ENCODE measurements at places on chromosomes 6 and 20. TPM values are rescaled to one million over a fixed set of nuclear protein-coding genes. Genes with fewer than 3 reads are reported as not detected.

- peak; percentile 83 for DNase-seq
Measured at GRCh38 chr6:89940225-89941027, 46.2 kb downstream of the GJA10 start.

- no peak for DNase-seq
Measured at GRCh38 chr20:54681869-54682268, 206.5 kb downstream of the DOK5 start.

GRCh38 chr6:143099647-143100046 is 39.0 kb downstream of the AIG1 start:
- DNase-seq, result no peak

DNA sequence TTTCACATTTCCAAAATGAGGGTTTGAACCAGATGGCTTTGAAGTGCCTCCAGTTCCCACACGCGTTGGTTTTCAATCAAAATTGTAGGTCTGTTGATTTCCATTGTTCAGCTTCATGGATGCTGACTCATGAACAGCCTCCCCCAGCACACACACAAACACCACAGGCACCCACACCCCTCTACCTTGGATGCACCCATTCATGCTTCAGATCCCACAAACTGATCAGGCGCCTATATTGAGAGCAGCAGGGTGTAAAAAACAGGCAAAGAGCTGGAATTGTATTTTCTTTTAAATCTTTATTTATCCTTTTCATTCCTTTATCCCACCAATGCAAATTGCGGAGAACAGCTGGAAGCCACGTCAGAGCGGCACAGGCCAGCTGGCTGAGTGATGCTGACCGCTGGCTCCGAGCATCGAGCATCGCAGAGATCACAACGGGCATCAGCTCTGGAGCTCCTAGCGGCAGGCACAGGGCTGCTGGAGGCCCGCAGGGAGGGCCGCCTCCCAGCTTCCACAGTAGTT is 29.3 kb upstream of the TBC1D7 start:
- DNase-seq, result no peak

DNA sequence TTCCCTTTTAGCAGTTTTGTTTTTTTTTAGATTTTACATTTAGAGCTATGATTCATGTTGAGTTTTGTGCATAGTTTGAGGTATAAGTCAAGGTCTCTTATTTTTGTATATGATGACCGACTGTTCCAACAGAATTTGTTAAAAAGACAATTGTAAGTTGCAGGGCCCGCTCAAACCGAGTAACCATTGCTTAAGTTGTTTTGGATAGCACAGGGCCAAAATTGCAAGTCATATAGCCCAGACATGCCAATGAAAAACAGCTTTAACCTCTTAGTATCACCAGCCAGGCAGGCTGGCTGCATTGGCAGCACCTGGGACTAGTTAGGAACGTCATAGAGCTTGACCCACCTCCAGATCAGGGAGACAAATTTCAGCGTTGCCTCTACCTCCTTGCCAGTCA is 47.3 kb downstream of the PFDN4 start:
- DNase-seq, result no peak

DNA sequence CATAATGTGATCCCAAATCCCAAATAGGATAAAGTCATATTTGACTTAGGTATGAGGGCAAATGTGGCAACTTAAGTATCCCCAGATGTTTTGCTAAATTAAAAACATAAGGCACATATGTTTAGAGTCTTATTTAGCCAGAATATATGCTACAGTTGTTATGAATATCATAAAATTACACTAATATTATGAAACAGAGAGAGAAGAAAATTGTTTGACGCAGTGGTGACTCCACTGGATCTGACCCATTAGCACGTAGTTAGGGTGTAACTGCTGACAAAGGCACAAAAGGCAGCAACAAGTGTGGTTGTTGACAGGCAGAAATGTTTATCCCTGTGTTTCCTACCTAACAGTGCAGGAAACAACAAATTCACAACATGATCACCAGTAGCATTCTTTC is 152.4 kb upstream of the THBS2 start:
- no peak for DNase-seq

DNA sequence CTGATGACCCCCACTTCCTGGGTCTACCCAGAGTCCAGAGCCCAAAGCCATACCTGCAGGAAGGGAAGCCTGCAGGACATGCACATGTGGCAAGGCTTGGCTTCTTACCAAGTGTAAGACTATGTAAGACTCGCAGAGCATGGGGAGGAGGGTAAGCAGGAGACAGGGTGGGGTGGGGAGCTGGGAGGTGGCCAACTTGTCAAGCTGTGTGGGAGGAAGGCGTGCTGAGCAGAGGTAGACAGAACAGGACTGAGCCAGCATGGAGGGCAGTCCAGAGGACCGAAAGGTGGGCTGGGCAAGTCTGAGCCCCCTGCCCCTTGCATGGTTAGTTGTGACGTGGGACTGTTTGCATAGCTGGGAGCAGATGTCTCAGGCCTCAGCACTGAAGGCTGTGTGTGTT is 53.4 kb upstream of the RNF24 start:
- DNase-seq, result no peak

DNA sequence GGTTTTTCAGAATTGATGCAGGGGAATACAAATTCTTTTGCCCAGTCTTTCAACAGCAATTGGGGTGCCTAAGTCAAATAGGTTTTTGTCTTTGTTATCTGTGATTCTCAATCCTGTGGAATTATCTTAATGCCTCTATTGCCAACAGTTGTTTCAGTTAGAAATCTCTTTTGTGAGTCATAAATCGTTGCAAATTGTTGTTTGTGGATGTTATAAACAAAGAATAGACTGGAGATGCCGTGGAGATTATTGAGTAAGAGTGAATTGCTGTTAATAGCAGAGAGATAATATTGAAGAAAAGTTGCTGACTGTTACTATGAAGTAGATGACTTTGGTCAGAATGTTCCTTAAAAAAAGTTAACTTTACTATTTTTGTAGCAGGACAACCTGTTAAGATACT is 63.7 kb upstream of the POPDC3 start:
- no peak for DNase-seq

DNA sequence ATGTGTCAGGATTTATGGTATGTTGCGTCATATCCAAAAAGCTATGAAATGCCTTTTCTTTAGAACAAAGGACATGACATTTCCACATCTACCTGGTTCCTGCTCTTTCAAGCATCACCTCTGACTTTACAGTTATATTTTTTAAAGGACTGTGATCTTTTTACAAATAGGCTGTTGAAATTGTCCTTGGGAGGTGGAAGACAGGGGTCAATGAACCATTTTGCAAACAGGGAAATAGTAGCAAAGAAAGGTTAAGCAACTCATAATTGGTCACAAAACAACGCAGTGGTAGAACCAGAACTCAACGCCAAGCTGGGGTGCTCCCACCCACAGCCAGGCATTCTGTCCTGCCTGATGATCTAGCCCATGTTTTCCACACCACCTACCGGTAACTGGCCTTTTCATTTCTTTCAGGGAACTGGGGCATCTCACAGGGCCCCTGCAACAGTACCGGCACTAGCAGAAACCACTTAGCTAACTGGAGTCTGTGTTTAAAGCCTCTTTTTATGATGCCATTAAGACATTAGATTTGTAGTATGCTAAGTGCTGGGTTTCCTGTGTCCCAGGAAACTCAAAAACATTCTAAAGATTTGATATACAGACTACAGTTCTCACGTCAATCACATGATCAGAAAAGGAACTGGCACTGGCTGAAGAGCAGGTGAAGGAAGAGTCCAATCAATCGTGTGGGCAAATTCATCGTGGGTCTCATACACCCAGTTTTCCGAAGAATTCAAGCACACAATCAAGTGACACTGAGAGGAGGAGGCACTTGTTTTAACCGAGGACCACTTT is 13.9 kb downstream of the ZNF217 start:
- peak; percentile 60 for DNase-seq

GRCh38 chr20:15064741-15065140 is 727.3 kb upstream of the FLRT3 start:
- no peak for DNase-seq

GRCh38 chr6:93676581-93676980 is 257.2 kb upstream of the EPHA7 start:
- no peak for DNase-seq

GRCh38 chr6:37761554-37762271 is 57.8 kb upstream of the ZFAND3 start:
- DNase-seq, result no peak

DNA sequence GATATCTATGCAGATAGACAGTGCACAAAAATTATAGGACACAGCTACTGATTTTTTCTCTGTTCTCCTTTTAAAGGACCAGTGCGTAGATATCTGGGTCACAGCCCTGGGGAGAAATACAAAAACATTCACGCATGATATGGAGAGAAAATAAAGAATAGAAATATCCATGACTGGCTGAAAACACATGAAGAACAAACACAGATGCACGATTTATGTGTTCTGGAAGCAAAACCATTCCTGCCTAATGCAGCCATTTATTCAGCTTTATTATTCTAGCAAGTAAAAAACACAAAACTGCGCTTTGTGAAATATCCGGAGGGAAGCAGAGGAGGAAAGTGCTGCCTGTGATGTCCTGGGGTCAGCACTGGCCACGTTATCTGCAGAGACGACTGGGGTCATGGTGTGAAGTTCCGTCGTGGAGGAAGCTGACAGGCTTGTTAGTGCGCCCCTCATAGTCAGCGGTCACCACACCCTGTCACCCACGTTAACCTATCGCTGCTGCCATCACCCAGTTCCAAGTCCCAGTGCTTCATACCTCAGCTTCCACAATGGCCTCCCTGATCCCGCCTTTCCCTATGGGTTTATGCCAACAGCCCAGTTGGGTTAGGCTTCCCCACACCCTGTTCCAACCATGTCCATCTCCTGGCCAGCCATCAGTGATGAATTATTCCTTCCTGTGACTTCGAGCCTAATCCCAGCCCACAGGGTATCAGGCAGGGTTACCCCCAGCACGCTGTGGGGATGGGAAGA is 86.6 kb upstream of the RPS6KA2 start:
- no peak for DNase-seq

- DNase-seq, result no peak
Measured at GRCh38 chr20:432208-432607, 24.1 kb downstream of the RBCK1 start.

- no peak for DNase-seq
Measured at GRCh38 chr6:96301781-96302180, 219.8 kb upstream of the UFL1 start.

GRCh38 chr6:24549674-24550353 is 55.0 kb downstream of the ALDH5A1 start:
- DNase-seq, result no peak

DNA sequence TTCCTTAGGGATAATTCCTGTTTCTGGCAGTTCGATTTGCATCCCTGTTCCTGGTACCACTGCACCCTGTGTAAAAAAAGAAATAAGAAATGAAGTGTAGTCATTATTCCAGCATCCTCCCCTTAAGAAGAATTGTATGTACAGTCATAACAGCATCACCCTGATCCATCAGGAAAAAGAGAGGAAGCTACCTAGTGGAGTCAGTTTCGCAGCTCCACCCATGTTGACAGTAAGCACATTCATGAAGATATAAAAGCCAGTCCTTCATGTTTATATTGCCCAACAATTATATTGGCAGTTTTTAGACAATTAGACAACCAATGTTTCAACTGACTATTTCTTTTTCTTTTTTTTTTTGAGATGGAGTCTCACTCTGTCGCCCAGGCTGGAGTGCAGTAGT is 21.2 kb upstream of the HLA-G start:
- DNase-seq, result no peak

DNA sequence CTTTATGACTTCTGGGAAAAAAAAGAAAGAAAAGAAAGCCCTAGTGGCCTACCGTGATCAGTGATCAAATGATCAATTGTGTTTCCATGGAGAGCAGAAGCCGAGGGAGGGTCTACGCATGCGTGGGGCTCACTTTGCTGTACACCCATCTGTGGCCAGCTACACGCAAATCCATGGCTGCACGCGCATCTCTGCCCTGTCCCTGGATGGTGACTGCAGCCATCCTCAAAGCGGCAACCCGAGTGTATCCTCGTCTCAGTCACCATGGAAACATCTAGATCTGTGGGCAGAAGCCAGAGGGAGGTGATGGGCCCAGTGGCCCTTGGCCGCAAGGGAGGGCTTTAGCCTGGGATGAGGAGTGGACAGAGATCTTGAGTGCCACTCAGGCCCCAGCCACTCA is 785 bp upstream of the ULBP3 start:
- DNase-seq, result no peak

- no peak for DNase-seq
Measured at GRCh38 chr6:137230956-137231555, 11.9 kb upstream of the IFNGR1 start.

Gene PGC
- not detected for total RNA-seq

Gene CSE1L
- total RNA-seq, result 111 TPM

Gene RRAGD
- 1.3 TPM for total RNA-seq

Gene SLC22A16
- total RNA-seq, result not detected

Gene COX7A2
- 377 TPM for total RNA-seq

Gene BMP5
- not detected for total RNA-seq

Gene PPDPF
- total RNA-seq, result 138 TPM

Gene SLC24A3
- not detected for total RNA-seq

Gene MYO6
- 6.3 TPM for total RNA-seq

Data from activated CD8-positive, alpha-beta memory T cell treated with anti-CD3 and anti-CD28 coated beads, Interleukin-2, amount 10 ng/mL, durations not matched to agents 7 days and 5 days (primary cell).